Stimulated activated CD8-positive, alpha-beta memory T cell treated with anti-CD3 and anti-CD28 coated beads, Interleukin-4, amount 100 ng/mL, for 1 hour (primary cell): ENCODE measurements at places on chromosomes 6 and 20.

- no peak for DNase-seq
Observed at GRCh38 chr6:39078695-39079094, 30.1 kb downstream of the GLP1R start.

DNA sequence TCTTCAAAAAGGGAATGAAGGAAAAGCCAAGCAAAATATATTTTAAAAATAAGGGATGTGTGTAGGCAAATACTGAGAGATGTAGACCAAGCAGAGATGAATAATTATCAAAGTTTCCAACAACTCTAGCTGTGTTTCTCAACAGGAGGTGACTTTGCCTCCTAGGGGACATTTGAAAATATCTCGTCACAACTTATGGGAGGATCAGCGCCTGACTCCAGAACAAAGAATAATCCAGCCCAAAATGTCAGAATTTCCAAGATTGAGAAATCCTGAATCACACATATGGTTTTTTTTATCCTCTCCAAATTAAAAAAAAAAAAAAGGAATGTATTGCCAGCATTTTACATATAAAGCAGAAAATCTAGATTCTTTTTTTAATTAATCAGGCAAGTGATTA lies 241.2 kb upstream of the ZFP64 start:
- no peak for DNase-seq

- no peak for DNase-seq
Observed at GRCh38 chr6:149903938-149904611, 6.2 kb upstream of the RAET1E start.

- DNase-seq = no peak
Observed at GRCh38 chr6:100371591-100371990, 93.1 kb downstream of the SIM1 start.

GRCh38 chr6:22222469-22222868 lies 74.4 kb downstream of the PRL start:
- no peak for DNase-seq

- no peak for DNase-seq
Observed at GRCh38 chr6:130018744-130019325, 454 bp downstream of the L3MBTL3 start.

- no peak for DNase-seq
Observed at GRCh38 chr6:88662653-88663174, 300.7 kb downstream of the RNGTT start.

DNA sequence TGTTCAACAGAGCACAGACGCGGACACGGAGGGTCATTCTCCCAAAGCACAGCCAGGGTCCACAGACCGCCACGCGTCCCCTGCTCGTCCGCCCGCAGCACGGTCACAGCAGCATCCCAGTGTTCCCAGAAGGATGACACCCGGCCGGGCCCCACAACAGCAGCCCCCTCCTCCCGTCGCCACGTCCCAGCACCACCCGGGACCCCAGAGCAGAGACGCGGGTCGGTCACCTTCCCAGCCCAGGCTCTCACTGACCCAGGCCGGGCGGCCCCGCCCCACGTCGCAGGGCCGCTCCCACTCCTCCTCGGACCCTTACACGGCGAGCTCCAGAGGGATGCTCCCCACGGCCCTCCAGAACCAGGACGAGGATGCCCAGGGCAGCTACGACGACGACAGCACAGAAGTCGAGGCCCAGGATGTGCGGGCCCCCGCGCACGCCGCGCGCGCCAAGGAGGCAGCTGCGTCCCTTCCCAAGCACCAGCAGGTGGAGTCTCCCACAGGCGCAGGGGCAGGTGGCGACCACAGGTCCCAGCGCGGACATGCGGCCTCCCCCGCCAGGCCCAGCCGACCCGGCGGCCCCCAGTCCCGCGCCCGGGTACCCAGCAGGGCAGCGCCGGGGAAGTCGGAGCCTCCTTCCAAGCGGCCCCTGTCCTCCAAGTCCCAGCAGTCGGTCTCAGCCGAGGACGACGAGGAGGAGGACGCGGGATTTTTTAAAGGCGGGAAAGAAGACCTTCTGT lies 64.3 kb downstream of the FNDC1 start:
- DNase-seq = no peak

DNA sequence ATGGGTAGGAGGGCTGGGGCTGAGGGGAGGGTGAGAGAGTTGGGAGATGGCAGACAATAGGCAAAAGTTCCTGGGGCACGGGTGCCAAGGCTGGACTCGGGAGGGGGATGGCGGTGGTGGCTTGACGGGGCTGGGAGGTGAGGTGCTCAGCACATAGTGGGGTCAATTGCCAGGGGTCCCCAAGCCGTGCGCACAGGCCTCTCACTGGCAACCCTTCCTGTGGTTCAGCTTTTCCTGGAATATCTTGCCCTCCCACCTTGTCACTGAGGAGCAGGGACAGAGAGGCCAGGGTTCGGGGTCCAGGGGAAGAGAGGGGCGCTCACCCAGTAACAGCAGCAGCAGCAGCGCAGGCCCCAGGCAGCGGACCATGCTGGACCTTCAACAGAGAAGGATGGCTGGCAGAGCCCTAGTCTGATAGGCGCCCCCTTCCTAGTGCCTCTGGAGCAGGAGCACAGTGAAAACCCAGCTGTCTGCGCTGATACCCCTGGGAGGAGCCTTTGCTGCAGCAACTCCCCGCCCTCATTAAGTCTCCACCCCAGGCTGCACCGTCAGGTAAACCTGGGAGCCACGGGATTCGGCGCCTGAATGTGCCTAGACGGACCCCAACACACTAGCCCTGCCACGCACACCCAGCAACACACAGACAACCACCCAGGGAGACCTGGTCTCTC lies at the start of gene GFRA4:
Gene GFRA4, minus strand, starts transcription at position 369 of the 671 bp plus-strand sequence. Its CDS starts 0 bp downstream, at position 369.
- no peak for DNase-seq

DNA sequence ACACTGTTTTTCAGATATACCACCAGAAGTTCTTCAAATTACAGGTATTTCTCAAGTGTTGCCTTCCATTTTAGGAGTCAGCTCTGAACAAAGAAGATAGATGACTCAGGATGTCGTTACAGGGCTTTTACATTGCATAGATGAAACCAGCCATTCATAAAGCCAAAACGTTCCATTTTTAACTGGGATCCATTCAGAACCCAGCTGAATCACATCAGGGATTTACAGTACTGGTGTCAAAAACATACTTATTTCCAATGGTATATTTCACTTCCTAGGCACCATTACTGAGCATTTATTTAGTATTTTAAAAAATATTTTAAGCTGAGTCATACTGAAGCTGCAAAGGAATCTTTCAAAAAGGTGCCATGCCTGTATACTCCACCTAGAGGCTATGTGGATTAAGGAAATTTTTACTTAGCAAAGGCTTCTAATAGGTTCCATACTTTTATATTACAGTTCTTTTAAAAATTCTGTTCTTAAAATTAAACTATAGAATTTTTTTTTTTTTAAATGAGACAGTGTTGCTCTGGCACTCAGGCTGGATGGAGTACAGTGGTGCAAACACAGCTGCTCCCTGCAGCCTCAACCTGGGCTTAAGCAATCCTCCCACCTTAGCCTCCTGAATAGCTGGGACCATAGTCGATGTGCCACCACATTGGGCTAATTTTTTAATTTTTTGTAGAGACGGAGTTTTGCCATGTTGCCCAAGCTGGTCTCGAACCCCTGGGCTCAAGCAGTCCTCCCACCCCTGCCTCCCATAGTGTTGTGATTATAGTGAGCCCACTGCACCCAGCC lies 2.6 kb downstream of the ASF1A start:
- DNase-seq = no peak

DNA sequence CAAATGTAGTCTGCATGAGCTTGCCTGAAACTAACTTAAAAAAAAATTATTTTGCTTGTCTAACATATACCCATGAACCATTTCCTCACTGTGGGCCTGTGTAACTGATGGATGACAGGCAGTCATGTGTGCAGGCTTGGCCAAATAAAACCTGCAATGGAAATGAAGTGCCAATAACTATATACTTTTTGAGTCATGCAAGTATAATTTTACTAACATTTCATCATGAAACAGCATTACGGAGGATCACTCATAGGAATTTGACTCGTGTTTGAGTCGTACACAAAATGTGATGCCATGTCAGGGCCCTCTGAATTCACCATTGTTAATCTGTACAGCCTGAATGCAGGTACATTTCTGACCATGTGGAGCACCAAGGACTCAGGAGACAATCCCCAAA lies 46.6 kb downstream of the HDDC2 start:
- DNase-seq = no peak

DNA sequence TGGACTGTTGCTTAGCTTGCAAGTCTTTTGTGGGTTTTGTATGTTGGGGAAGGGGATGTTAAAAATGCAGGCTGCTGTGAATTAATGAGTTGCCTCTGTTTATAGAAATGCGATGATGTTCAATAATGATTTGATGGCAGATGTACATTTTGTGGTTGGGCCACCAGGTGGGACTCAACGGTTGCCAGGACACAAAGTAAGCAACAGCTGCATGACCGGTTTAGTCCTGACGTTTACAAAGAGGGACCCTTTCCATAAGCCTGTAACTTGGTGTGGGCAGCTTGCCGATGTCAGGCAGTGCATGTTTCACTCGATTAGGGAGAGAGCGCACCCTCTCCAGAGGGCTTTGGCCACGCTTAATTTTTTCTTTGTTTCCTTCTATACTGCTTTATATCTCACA lies 1.3 kb downstream of the BTBD3 start:
- no peak for DNase-seq

DNA sequence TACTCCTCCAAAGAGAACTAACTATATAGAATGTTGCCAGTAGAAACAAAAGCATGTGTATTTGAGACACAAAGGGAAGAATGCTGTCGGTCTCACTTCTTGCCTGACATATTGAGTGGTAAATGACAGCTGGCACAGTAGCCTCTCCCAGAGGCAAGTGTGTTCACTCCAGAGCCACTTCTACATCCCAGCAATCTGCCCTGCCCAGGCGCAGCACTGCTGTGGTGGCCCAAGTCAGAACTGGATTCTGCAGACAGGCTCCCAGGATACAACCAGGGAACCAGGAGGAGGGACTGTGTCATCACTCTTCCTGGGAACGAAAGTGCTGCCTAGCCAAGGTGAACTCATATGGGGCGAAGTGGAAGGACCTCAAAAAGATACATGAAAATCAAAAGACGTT lies 103.2 kb upstream of the ARMC2 start:
- no peak for DNase-seq

DNA sequence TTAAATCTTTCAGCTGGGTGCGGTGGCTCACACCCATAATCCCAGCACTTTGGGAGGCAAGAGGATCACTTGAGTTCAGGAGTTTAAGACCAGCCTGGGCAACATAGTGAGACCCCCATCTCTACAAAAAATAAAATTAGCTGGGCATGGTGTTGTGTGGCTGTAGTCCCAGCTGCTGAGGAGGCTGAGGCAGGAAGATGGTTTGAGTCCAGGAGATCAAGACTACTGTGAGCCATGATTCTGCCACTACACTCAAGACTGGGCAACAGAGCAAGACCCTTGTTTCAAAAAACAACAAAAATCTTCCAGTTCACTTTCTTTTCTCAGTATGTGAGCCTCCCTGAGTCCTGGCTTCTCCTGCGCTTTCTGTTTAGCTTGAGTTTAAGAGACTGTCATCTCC lies 7.9 kb downstream of the SDHAF4 start:
- no peak for DNase-seq

DNA sequence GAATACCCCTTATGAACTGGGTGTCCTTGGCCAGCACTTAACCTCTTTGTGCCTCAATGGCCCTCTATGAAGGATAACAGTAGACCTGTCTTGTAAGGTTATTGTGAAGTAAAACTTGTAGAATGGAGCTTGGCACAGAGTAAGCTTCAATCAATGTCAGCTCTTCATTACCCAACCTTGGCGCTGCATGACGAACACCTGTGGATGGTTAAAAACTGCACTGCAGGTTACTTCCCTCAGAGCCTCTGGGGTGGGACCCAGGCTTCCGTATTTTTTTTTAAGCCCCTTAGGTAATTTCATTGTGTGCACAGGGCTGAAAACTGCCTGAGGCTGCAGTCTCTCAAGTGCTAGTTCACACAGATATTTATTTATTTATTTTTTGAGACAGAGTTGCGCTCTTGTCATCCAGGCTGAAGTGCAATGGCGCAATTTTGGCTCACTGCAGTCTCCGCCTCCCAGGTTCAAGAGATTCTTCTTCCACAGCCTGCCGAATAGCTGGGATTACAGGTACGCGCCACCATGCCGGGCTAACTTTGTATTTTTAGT lies 42.8 kb upstream of the SLC23A2 start:
- no peak for DNase-seq

DNA sequence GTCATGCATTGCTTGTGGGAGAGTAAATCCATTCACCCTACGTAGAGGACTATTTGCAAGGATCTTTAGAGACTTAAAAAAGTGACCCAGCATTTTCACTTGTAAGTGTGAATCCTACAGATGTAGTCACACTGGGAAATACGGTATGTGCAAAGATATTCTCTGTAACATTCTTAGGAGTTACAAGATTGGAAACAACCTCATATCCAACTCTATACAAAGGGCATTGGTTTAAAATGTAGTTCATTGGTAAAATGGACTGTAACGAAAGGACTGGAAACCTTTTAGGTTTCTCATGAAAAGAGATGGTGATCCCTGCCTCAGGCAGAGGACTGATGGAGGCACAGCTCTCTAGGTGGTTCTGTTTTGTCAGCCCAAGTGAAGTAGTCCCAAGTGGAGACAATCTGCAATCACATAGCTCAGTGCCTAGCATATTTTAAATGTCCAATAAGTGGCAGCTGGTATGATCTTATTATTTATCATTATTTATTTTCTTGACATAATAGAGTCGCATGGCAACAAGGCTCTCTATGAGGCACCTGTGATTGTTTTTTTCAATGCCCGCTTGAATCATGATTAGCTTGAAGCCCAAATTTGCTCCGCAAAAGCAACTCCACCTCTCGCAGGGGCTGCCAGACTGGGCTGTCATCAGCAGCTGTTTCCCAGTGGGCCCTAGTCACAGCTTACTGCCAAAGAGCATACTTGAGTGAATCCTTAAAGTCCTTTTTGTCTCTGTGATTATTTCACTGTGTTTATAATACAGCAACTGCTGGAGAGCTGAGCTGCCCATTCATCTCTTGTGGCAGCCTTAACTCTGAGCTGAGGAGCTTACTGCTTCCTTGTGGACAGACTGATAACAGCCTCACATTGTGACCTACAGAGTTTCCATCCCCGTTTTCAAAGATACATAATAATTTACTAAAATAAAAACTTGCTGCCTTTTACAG lies 19.8 kb upstream of the ENPP1 start:
- no peak for DNase-seq

DNA sequence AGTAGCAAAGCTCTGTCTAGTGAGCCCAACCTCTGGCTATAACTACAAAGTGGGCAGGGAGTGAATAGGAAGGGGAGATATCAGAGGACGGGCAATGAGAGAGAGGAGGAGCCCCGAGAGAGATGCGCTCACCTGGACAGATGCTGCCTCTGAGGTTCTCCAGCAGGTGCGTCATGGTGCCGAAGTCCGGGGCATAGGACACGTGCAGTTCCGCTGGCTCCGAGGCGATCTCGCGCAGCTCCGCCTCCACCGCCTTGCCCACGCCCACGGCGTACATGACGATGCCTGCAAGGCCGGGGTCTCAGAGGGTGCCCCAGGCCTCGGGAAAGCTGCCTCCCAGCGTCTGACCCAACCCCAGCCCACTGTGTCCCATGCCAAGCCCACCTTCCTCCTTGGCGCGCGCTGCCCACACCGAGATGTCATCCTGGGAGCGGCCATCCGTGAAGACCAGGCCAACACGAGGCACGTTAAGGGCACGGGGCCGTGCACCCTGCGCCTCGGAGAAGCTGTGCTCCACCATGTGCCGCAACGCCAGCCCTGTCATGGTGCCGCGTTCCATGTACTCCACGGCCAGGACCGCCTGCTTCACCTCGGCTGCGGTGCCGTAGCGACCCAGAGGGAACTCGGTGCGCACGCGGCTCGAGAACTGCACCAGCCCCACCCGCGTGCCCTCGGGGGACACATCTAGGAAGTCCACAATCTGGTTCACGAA lies 8.7 kb upstream of the RBPJL start:
- no peak for DNase-seq
